ENCODE measurements at places on chromosomes 7 and 10.

- no peaks in the 10 kb centered on the region for H3K36me3 ChIP-seq
- H3K27me3 ChIP-seq, result no peaks in the 10 kb centered on the region
- H3K4me3 ChIP-seq, result no peak overlapping the region
- no peak overlapping the region for H3K27ac ChIP-seq
- no peak for DNase-seq
- no peaks in the 10 kb centered on the region for H3K4me1 ChIP-seq
Measured at GRCh38 chr10:45602836-45603235, 69.7 kb downstream of the ZFAND4 start.

DNA sequence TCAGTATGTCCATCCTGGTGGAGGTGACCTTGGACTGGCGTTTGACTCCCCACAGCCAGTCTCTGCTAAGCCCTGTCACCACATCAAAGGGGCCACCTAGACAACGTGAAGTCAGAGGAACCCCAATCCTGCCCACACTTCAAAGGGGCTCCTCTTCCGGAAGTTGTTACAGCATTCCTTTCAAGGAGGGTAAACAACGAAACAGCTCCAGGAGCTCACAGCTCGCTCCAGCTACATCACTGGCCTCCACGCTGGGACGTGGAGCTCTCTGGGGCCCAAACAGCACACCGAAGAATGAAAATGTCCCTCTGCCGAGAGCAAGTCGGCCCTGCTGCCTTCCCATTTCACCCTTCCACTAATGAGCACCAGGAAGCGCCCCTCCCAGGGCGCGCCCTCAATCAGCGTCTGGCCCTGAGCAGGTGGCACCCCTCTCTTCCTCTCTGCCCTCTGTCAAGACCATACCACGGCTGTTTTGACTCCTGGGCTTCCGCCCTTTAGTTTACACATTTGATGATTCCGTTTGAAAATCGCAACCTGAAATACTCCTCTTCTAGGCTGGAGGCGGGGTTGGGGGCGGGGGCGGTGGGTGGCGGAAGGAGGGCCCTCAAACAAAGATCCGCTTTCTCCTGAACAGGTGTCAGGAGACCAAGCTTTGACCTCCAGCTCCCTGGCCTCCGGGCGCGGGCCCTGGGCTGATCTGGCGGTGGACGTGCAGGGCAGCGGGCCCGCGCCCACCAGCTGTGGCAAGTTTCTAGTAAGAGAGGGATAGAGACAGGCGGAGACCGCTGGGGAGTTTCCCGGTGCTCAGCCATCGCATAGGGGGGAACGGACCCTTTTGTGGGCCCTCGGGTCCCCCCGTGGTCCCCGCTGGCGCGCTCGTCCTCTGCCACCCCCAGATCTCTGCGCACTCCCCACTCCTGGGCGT is 53.1 kb upstream of the KDM7A start:
- H3K4me3 ChIP-seq, result no peak overlapping the region
- DNase-seq, result no peak
- 0 out of 2 replicates have a peak, but pooled peaks cover 13% of the 10 kb centered on the region for H3K4me1 ChIP-seq
- H3K27me3 ChIP-seq, result peaks cover 15% of the 10 kb centered on the region

- no peaks in the 10 kb centered on the region for H3K36me3 ChIP-seq
- no peak overlapping the region for H3K4me3 ChIP-seq
- no peak overlapping the region for H3K27ac ChIP-seq
- DNase-seq, result no peak
- H3K4me1 ChIP-seq, result no peaks in the 10 kb centered on the region
Measured at GRCh38 chr10:115975506-115975905, 297.5 kb downstream of the GFRA1 start.

- no peaks in the 10 kb centered on the region for H3K27me3 ChIP-seq
- DNase-seq, result no peak
- no peak overlapping the region for H3K27ac ChIP-seq
- no peaks in the 10 kb centered on the region for H3K36me3 ChIP-seq
Measured at GRCh38 chr7:28419716-28420115, 7.4 kb downstream of the CREB5 start.

- no peaks in the 10 kb centered on the region for H3K4me1 ChIP-seq
- H3K36me3 ChIP-seq, result no peaks in the 10 kb centered on the region
- no peak overlapping the region for H3K4me3 ChIP-seq
- no peaks in the 10 kb centered on the region for H3K27me3 ChIP-seq
Measured at GRCh38 chr7:159329818-159330378, 185.2 kb upstream of the VIPR2 start.

GRCh38 chr10:31359979-31360378 is 41.0 kb downstream of the ZEB1 start:
- no peaks in the 10 kb centered on the region for H3K4me1 ChIP-seq
- no peaks in the 10 kb centered on the region for H3K27me3 ChIP-seq
- H3K36me3 ChIP-seq, result no peaks in the 10 kb centered on the region
- no peak overlapping the region for H3K4me3 ChIP-seq

DNA sequence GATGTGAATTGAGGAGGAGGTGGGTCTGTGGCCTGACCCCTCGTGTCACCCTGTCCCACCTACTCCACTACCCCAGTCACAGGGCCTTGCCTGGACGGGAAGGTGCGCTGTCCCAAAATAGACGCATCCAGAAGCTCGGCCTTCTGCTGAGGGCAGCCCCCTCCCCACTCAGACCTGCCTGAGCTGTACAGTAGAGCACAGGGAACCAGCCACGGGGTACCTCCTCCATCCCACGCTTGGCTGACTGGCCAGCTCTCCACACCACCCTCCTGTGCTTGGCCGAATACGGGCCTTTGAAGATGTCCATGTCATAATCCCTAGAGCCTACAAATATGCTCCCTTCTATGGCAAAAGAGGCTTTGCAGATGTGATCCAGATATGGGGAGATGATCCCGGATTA is 88.3 kb downstream of the CHST15 start:
- H3K36me3 ChIP-seq, result 0 out of 2 replicates have a peak, but pooled peaks cover 3% of the 10 kb centered on the region
- no peaks in the 10 kb centered on the region for H3K27me3 ChIP-seq
- no peak overlapping the region for H3K27ac ChIP-seq
- H3K4me1 ChIP-seq, result peaks cover 10% of the 10 kb centered on the region
- no peak overlapping the region for H3K4me3 ChIP-seq

DNA sequence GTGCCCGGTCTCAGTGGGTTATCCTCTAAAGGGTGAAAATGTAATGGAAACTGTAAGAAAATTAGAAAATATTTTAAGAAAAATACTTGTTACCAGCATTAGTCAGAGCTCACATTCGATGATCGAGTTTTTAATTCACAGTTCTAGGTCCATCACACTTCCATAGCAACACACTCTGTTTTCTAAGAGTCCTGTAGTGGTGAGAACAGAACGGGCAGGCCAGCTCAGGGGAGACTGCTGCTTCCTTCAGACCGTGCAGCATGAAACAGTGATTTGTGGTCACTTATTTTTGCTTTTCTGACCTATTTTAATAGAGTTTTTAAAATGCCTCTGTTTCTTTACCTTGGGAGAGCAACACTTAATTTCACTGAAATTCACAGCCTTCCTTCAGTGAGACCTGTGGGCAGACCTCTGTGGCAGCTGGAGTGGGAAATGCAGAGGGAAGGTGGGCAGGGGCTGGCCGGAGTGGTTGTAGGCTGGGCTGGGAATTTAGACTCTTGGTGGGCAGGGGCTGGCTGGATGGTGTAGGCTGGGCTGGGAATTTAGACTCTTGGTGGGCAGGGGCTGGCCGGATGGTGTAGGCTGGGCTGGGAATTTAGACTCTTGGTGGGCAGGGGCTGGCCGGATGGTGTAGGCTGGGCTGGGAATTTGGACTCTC is 1.5 kb downstream of the SUN1 start:
- no peak for DNase-seq
- H3K4me1 ChIP-seq, result peaks cover 57% of the 10 kb centered on the region
- peak overlapping the region; percentile 46 for H3K4me3 ChIP-seq
- no peaks in the 10 kb centered on the region for H3K27me3 ChIP-seq

DNA sequence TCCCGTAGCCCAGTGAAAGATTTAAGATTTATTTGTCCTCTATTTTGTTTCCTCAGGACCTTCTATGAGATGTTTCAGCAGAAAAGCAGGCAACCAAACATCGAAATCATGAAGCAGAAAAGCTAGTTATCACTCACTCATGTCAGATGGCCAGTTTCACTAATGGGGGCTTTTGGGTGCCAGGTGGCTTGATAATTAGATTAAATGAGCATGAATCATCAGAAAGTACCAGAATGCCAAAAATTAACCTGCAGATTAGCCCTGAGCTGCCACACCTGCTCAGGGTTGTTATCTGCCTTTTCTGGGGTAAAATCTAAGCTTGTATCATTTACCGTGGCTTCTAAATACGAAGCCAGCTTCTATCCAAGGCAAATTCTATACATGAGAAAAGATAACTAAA is 1017.5 kb downstream of the XPNPEP1 start:
- H3K4me3 ChIP-seq, result no peak overlapping the region
- no peaks in the 10 kb centered on the region for H3K36me3 ChIP-seq
- no peak overlapping the region for H3K27ac ChIP-seq
- H3K4me1 ChIP-seq, result no peaks in the 10 kb centered on the region

DNA sequence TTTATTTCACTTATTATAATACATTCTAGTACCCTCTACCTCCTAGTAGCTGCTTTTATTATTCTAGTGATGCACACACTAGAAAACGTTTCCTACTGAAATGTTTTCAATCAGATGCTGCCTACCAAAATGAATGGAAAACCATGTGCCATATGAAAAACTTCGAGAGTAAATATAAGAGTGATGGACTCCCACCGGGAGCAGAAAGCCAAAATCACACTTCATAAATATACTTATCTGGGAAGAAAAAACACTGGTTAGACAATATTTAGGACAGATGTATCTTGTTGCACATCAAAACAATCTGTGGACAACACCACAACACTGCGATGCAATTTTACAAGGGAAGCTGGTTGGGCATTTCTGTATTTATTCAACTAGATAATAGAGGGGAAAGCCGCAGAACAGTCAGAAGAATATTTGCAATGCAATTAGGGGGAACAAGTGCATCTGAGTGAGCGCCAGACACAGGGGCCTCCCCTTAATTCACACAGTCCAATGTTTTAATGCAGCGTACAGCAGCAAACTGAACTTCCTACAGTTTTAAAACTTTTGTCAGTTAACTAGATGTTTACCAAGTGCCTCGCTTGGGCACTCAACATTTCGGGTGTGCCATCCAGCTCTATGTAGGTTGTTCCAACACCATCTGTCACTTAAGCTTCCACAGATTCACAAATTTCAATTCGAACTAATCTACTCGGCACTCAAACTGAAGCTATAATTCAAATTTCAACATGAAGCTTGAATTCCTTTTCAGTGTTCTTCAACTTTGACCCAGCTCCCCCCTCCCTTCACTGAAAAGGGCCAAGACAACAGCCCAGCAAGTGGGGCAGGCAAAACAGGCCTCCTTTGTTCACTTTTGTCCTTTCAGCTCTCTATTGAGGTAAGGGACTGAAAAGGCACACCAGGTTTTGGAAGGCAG is 7.4 kb downstream of the NRCAM start:
- no peaks in the 10 kb centered on the region for H3K36me3 ChIP-seq
- no peak for DNase-seq
- H3K27ac ChIP-seq, result no peak overlapping the region
- H3K4me1 ChIP-seq, result 0 out of 2 replicates have a peak, but pooled peaks cover under 1% of the 10 kb centered on the region
- no peak overlapping the region for H3K4me3 ChIP-seq

DNA sequence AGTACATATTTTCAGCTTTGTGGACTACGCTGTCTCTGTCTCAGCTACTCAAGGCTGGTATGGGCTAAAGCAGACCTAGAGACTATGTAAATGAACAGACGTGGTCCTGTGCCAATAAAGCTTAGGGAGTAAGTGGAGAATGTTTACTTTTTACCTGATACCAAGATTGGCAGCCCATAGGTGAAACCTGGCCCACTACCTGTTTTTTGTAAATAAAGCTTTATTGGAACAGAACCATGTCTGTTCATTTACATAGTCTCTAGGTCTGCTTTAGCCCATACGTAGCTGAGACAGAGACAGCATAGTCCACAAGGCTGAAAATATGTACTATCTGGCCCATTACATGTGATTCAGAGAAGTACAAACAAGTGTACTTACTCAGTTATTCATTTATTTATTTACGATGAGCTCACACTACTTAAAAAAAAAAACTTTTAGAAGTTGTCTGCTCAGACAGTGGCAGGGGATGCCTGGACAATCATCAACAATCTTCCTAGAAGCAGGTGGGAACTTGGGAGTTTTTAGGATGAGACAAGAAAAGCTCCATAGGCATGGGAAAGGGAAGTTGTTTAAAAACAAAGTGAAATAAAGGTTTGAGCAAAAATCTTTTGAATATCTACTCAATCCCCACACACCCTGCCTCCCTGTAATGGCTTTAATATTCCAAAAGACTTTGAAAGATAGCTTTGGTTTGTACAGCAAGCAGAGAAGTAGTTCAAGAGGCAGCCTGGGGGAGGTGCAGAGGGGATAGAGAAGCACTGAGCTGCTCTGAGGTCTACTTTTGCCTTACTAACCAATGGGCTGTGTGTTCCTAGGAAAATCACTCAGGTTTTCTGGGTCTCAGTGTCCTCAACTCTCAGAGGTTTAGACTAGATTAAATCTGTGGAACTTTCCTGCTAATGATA is 114.4 kb upstream of the AFAP1L2 start:
- no peaks in the 10 kb centered on the region for H3K27me3 ChIP-seq
- no peaks in the 10 kb centered on the region for H3K36me3 ChIP-seq
- peak; percentile 66 for DNase-seq
- H3K4me3 ChIP-seq, result peak overlapping the region; percentile 27
- peaks cover 43% of the 10 kb centered on the region for H3K4me1 ChIP-seq
